Stimulated activated CD4-positive, alpha-beta T cell treated with anti-CD3 and anti-CD28 coated beads, Interleukin-12 subunit alpha, Interleukin-12 subunit beta, amount 100 ng/mL, for 4 hours (primary cell): ENCODE measurements at places on chromosomes 7 and 10.

- DNase-seq, result no peak
Measured at GRCh38 chr10:127740596-127740995, 3.6 kb downstream of the FOXI2 start.

GRCh38 chr10:129952378-129953118 lies 11.5 kb downstream of the EBF3 start:
- DNase-seq, result no peak

DNA sequence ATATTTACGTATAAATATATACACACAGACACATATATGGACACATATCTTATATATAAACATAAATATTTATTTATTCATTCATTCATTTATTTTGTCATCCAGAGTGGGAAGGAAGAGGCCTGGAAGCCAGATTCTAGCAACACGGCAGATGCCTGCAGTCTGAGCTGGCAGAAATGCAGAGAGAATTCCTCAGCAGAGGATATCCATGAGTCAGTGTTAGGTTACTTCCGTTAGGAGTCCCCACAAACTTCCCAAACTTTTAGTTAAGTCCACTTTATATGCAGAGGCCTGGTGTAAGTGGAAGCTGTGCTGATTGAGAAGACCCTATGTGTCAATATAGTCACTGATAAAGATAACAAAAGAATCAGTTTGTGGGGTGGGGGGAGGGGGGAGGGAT lies 89.6 kb downstream of the PPP1R17 start:
- DNase-seq, result no peak

DNA sequence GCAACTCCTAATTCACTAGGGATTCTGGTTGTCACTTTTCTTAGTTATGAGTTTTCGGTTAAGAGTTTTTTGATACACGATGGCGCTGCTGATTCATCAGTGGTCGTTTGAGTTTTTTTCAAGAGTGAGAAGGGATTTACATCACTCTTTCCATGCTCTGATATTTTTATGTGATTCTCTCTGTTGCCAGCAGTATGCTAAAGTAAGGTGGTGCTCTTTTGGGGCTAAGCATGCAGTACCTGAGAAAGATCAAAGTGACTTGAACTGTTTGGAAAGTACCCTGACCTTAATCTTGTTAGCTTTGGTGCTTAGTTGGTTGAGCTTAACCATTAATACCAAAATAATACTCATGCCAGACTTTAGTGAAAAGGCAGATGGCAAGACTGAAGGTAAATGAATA lies 28.1 kb downstream of the STAMBPL1 start:
- no peak for DNase-seq

GRCh38 chr7:127586346-127586745 lies 950 bp upstream of the GCC1 start:
- no peak for DNase-seq

- DNase-seq, result peak; percentile 34
Measured at GRCh38 chr10:86535132-86535882, 13.7 kb upstream of the WAPL start.

DNA sequence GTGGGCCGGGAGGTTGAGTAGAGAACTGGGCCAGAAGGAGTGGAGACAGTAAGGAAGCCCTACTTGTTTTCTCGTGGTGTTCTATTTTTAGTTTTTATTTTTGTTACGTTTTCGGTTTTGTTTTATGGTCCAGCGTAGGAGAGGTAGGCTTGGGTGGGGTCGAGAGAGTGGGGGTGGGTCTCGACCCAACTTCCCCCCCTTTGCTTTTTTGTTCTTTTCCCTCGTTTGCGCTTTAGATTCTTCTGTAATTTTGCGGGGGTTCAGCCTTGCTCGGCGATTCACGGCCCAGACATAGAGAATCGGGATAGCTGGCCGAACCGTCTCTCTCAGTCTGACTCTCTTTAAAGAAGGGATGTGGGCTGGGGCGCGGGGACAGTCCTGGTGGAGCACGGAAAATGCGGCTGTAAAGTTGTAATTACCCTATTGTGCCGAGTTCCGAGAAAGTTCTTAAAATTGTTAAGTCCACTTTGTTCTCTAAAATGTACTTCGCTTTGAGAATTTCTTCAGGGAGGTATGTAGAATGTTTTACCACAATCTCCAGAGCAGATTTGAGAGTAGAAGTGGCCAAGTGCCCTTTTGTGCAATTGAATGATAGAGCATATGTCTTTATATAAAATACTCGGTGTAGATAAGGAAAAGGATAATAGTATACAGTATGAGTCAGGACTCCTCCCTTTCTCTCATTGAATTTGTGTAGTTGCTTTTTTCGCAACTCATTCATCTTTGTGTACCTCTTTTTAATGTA lies 816 bp downstream of the DMTF1 start:
- DNase-seq, result peak; percentile 17

DNA sequence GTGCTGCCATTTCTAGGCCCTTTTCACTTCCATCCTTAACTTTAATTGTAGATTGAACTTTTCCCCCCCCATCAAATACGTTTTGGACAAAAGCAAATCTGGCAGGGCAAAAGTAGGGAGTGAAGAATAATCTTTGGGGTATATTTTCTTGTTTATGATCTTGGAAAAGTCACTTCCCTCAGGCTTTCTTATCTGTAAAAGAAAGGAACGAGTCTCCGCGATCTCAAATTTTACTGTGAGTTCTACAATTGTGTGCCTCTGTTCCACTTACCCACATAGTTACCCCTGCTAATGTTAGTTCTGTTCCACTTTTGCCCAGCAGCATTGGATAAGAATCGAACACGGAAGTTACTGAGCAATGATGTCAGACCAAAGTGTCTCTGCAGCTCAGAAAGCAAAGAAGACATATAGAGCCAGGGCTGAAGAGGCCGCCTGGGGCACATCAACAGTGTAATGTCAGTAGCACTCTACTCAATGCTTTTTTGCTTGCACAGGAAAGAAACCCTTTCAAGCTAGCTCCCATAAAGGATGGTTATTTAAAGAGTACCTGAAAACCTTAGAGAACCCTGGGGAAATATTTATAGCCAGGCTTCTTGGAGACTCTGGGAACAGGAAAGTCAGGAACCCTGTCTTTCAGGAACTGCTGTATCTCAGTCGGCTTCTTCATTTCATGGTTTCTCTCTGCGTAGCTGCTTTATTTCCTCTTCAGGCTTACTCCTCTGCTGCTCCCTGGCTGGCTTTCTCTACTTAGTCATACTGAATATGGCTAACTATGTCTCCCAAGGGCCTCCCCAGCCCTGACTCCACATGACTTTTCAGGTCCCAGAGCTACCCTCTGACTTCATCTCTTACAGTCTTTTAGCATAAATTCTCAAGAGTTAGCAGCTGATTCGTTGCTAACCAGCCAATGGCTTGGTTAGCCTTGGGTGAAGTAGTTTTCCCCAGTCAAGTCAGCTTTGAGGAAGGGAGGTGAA lies 123.7 kb upstream of the FAM3C start:
- DNase-seq, result no peak
